Suprapubic skin (tissue), 4 donors: ENCODE measurements at places on chromosomes 7 and 10. TPM values are rescaled to one million over a fixed set of nuclear protein-coding genes. Genes with fewer than 3 reads are reported as not detected.

The CHAT gene
- total RNA-seq, result not detected

The BHLHA15 gene
- total RNA-seq, result 1.2 TPM

The LDB3 gene
- total RNA-seq, result 0.44 TPM

The FLNC gene
- 4.5 TPM for total RNA-seq

The KCP gene
- total RNA-seq, result 0.57 TPM

The TDRD1 gene
- total RNA-seq, result 0.17 TPM

The VWC2 gene
- total RNA-seq, result 0.18 TPM

The TMEM176A gene
- total RNA-seq, result 4.9 TPM

The C10orf95 gene
- total RNA-seq, result 1.4 TPM

The ELFN1 gene
- 2.1 TPM for total RNA-seq

The PTPN12 gene
- 64.6 TPM for total RNA-seq

The OR2A12 gene
- not detected for total RNA-seq

The PRKAR2B gene
- 4.2 TPM for total RNA-seq

- DNase-seq, result no peak
Observed at GRCh38 chr7:123916240-123916724, 8.8 kb upstream of the SPAM1 start.

DNA sequence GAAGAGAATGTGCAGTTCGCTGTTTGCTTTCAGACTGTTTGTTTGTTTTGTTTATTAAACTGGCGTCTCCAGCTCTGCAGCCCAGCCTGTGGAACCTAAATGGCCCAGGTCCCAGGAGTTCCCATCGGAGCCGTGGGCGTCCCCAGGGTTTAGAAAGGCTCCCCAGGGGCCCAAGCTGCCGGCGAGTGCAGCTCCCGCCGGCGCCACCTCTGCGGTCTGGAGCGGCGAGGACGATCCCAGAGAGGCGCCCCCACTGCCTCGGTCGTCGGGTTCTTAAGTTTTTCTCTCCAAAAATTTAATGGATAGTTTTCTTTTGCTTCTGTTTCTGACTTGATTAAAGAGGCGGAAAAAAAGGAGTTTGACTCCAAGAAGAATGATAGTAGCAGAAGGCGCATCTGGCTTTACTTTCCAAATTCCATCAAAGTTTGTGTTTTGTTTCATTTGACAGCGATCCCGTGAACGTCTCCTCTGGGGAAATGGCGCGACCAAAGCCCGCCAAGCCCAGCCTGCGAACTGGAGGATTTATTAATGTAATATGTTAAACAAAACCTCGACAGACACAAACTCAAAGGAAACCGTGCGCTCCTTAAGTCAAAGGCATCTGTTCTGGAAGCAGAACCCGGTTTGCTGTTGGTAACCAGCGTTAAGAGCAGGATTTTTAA, 718 bp upstream of the FZD1 start:
- DNase-seq, result peak; percentile 67

- DNase-seq, result no peak
Observed at GRCh38 chr7:106765727-106766355, 99.2 kb upstream of the PIK3CG start.

GRCh38 chr10:44054046-44054445, 330.9 kb downstream of the CXCL12 start:
- DNase-seq, result no peak

GRCh38 chr7:106139265-106140251, 27.4 kb upstream of the SYPL1 start:
- DNase-seq, result no peak

GRCh38 chr10:103712898-103713498, 142.4 kb downstream of the SH3PXD2A start:
- peak; percentile 89 for DNase-seq

- DNase-seq, result no peak
Observed at GRCh38 chr10:56319386-56319785, 41.7 kb downstream of the ZWINT start.

DNA sequence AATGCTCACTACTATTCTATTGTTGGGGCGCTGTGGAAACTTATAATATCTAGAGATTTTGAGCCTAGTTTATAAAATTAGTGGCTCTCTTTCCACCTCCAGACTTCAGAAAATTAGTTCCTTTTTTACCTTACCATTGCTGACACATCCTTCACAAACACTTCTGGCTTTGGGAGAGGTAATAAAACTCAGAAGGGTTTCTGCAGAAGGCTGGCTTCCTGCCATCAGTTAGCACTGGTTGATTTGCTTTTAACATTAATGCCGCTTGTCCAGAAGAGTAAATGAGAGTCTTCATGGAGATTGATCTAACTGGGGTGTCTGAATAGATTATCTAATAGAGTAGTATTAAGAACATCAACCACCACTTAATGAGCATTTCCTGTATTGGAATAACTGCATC, 20.3 kb downstream of the ACSM6 start:
- no peak for DNase-seq

- DNase-seq, result no peak
Observed at GRCh38 chr7:104927055-104927454, 87.0 kb upstream of the KMT2E start.

GRCh38 chr7:152851326-152851725, 91.8 kb downstream of the ACTR3B start:
- no peak for DNase-seq

- no peak for DNase-seq
Observed at GRCh38 chr7:131370523-131370968, 42.9 kb downstream of the MKLN1 start.

GRCh38 chr10:12638103-12638502, 288.8 kb downstream of the CAMK1D start:
- no peak for DNase-seq

DNA sequence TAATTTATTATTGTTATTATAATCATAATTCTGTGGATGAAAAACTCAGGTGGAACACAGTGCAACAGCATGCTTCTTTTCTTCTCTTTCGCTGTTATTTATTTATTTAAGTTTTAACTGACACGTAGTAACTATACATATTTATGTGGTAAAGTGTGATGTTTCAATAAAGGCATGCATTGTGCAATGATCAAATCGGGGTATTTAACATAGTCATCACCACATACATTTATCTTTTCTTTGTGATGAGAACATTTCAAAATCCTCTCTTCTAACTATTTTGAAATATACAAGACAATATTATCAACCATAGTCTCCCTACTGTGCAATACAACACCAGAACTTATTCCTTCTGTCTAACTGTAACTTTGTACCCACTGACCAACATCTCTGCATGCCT, 152.5 kb upstream of the LYZL1 start:
- no peak for DNase-seq

DNA sequence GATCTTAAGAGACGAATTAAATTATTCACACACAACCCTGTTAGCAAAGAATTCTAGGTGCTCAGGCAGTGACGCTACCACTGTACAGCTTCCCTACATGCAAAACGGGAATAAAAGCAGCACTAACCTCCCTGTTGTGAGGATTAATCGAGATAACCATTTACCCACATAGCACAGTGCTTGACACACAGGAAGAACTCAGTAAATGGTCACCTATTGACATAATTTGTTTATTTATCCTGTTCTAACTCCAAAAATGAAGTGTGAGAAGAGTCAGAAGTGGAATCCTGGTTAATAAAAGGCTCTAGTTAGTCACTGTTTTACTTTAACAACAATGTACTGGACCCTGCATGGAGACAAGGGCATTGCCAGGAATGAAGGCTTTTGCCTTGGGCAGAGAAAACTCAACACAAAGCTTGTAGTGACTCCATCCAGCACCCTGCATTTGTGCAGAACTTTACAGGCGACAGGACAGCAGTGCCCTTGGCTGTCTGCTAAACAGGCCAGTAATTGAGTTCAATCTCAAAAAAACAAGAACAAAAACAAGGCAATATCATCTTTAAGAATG, 103.8 kb downstream of the SORBS1 start:
- no peak for DNase-seq

GRCh38 chr7:43872406-43873110, 3.2 kb upstream of the MRPS24 start:
- peak; percentile 76 for DNase-seq
